ENCODE measurements at places on chromosomes 2 and 18.
A peak's percentile ranks its signal among the peaks of the same experiment; 100 is the strongest.

DNA sequence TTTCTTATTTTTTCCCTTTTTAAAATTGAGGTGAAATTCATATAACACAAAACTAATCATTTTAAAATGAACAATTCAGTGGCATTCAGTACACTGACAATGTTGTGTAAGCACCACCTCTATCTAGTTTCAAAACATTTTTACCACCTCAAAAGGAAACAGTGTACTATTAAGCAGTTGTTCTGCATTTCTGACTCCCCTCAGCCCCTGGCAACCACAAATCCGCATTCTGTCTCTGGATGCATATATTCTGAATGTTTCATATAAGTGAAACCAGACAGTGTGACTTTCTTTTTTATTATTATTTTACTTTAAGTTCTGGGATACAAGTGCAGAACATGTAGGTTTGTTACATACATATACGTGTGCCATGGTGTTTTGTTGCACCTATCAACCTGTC is 19.2 kb upstream of the TANK start:
- DNase-seq = no peak

DNA sequence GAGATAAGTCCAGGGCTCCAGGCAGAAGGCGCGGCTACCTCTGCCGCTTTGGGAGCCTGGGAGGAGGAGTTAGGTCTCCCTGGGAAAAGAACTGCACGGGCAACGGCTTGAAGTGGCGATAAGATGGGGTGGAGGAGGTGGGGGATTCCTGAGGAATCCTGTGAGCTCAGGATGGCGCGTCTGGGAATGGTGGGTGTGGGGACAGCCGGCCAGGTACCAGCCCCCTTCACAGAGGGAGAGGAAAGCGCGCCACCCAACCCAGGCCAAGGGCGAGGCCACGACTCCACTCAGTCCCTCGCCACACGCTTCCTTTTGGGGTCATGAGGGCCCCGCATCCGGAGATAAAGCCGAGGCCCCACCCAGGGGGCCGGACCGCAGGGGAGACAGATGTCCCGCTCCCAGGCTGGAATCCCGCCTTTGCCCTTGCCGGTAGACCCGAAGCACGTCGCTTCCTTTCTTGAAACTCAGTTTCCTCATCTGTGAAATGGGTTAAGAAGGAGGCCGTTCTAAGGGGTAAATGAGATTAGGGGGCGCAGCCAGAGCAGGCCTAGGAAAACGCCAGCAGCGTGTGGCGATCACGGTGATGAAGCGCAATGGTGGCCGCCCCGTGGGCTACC is 1.7 kb upstream of the CTDSP1 start:
- DNase-seq = peak; percentile 98

GRCh38 chr2:62458671-62459081 is 47.3 kb downstream of the TMEM17 start:
- no peak for DNase-seq

DNA sequence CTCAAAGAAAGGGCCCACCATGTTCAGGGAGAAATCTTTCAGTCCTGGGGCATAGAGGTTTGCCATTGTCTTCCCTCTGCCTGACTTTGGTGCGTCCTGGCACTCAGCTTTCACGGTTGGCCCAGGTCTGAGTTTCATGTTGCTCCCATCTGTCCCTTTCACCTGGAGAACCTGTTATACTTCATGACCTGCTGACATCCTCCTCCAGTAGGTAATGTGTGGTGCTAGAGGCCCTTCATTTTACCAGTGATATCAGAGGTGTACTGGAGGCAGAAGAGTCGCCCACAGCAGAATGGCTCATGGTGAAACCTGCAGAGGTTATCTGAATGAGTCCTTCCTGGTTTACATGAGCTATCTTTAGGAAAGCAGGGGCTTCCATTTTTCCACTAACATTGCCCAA is 128.8 kb upstream of the DLX2 start:
- DNase-seq = no peak

- DNase-seq = no peak
Observed at GRCh38 chr2:145260081-145260480, 740.2 kb upstream of the ZEB2 start.

DNA sequence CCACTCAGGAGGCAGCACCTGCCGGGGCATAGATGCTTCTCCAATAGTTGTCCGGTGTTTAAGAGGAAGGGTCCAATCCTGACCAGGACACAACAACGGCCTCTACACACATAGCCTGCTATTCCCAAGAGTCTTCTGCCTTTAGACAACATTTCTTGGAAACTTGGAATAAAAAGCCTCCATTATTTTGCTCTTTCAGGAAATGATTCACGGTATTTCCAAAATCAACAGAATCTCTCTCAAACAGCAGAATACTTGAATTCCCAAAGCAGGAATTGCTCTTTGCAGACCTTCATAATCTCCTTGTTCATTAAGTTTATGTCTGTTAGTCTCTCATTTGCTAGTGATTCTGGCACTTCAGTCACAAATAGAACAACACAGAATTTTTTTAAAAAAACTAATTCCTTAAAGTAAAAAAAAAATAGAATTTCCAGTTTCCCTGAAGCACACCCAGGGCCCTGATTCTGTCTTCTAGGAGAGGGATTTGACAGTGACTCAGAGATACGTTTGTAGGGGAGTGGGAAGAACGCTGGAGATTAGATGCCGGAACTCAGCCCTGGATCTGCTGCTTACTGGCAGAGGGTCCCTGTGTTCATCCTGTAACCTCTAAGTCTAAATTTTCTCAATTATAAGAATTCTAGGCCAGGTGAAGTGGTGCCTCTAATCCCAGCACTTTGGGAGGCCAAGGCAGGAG is 74.7 kb downstream of the NAB1 start:
- no peak for DNase-seq

- DNase-seq = no peak
Observed at GRCh38 chr18:35045121-35045520, 3.9 kb downstream of the MAPRE2 start.

DNA sequence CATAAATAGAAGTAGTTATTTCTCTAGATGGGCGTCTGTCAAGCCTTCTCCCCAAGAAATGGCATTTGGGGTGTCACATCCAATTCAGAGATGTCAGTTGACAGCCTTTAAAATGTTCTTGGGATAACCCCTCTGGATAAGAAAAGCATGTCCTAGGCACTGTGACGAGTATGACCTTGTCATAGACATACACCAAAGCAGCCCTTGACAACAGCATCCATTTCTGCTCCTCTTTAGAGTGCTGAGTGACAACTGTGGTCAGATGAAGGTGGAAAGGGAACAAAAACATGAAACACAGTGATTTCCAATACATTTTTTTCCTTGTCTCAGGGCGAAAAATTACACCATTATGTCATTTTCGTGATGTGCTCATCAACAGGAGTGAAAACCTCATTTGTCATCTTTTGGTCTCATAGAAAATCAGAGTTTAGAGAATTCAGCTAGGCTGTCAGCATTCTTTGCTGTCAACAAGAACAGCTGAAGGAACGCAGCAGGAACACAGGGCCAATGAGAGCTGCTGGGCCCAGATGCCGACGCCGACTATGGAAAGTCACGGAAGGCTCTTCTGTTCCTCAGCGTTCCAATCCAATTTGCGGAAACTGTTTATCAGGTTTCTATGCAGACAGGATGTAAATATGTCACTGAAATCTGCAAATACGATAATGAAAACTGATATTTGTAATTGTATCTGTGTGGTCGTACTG is 193.2 kb downstream of the ICOS start:
- no peak for DNase-seq

- DNase-seq = no peak
Observed at GRCh38 chr18:59633961-59634485, 63.2 kb downstream of the CCBE1 start.

GRCh38 chr2:102484310-102485061 is 11.5 kb downstream of the SLC9A4 start:
- DNase-seq = no peak

GRCh38 chr2:55051026-55051866 is 995 bp upstream of the RTN4 start:
- no peak for DNase-seq

- no peak for DNase-seq
Observed at GRCh38 chr2:15729709-15730544, 138.3 kb downstream of the DDX1 start.

- DNase-seq = no peak
Observed at GRCh38 chr2:14650066-14650465, 17.5 kb downstream of the LRATD1 start.

GRCh38 chr2:180705551-180705950 is 274.9 kb upstream of the UBE2E3 start:
- DNase-seq = no peak

GRCh38 chr2:27904405-27904665 is 13.8 kb downstream of the BABAM2 start:
- DNase-seq = no peak

GRCh38 chr18:45019469-45019868 is 338.8 kb downstream of the SETBP1 start:
- no peak for DNase-seq

DNA sequence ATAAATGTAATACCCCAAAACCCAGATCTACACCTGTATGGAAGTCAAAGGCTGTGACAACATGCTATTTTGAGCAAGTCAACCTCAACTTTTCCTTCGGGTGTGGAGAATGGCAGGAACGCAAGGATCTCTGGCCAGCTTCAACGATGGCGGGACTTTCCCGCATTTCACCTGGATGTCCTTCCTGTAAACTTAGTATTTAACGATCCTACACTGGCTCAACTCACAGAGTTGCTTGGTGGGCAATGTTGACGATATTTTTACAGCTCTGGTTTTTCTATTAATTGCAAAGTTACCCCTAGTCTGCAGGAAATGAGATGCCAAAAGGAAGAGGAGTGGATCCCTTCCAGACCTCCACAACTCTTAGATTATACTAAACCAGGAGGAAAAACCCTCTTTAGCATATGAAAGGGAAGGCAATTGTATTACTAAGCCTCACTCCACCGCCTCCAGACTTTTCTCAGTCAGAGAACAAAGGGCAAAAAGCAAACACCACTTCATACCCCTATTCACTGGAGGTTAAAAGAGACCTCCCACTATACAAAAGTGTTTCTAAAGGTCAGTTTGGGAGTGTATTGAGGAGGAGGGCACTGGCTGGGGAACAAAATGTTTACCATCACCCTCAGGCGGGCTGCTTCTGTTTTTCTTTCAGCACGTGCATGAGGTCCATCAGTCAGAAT is 56.5 kb upstream of the ACVR1 start:
- no peak for DNase-seq

DNA sequence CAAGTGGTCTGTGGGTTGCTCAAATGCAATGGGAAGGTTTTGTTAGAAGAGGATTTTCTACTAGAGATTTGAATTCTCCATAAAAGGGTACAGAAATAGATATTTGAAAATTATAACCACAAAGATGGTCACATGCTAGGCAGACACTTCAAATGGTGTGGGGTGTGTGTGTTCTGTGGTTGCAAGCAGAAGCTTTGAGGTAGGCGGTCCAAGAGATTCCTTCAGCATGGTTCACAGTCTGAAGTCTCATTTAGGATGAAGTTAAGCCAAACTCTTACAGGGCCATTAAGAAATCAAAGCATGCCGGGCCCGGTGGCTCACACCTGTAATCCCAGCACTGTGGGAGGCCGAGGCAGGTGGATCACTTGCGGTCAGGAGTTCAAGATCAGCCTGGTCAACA is 38.3 kb upstream of the RMDN2 start:
- no peak for DNase-seq

- DNase-seq = no peak
Observed at GRCh38 chr2:226137201-226137811, 662.3 kb downstream of the IRS1 start.

GRCh38 chr18:8242151-8242696 is 367.0 kb upstream of the RAB12 start:
- no peak for DNase-seq

DNA sequence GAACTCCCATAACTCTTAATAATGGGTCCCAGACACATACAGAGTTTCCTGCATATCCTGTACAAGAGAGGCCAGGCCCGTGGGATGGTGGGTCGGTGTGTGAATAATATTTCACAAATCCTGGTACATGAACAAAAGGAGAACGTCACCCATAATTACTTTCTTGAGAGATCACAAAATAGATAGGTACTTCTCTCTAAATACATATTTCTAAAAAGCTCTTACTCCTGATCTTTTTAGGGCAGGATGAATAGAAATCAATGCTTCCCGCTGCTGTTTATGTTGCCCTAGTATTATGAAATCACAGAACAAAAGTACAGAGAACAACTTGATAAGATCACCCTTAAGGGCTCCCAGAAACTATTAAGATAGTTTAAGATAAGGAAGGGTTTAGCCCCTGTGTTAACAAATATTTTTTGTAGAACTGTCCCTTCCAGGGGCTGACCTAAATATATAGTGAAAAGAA is 5.4 kb downstream of the IRS1 start:
- DNase-seq = no peak

GRCh38 chr2:38159191-38159590 is 83.2 kb upstream of the CYP1B1 start:
- DNase-seq = no peak

- no peak for DNase-seq
Observed at GRCh38 chr2:197674591-197674990, 796 bp downstream of the RFTN2 start.

DNA sequence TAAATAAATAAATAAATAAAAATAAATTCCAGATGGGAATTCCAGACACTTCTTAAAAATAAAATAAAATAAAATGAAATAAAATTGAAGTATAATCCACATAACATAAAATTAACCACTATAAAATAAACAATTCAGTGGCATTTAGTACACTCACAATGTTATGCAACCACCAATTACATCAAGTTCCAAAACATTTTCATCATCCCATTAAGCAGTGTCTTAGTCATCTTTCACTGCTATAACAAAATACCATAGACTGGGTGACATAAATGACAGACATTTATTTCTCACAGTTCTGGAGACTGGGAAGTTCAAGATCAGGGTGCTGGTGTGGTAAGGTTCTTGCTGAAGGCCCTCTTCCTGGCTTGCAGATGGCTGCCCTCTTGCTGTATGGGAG is 22.6 kb upstream of the PROKR1 start:
- DNase-seq = no peak

DNA sequence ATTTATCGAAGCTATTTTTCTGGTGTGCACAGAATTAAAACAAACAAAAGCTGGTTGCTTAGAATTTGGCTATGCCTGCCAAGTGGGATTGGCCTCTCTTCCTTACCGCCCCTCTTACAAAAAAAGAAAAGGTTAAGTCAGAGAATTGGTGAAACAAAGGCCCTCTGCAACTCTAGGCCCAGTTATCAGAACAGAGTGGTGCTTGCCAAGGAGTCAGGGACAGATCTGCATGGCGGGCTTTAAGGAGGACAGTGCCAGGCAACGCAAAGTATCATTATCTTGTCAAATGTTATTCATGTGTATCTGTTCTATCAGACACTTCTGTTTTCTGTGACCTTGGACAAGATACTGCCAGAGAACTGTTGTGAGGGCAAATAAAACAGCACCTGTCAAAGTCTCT is 78.3 kb downstream of the TGIF1 start:
- no peak for DNase-seq

DNA sequence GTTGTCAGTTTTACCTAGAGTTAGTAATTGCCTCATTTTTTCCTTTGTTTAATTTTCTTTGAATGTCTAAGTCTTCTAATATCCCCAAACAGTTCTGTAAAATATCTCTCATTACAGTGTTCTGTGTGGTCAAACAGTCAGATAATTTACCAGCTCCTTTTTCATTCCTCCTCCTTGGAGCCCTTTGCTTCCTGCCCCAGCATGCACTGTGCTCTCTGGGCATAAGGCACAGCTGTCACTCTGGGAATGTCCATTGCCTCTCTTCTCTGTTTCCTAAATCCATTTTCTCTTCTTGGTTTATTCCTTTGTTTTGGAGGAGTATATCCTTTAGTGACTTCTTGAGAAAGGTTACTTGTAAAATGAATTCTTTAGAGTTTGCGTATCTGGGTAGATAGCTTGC is 139.3 kb downstream of the PLCL1 start:
- no peak for DNase-seq

All from CMK (cell line).